ENCODE measurements at places on chromosomes 16 and 17.

- DNase-seq: no peak
Measured at GRCh38 chr16:89476379-89476778, 14.0 kb downstream of the ANKRD11 start.

- DNase-seq: no peak
Measured at GRCh38 chr17:14922411-14922810, 342.7 kb downstream of the PMP22 start.

DNA sequence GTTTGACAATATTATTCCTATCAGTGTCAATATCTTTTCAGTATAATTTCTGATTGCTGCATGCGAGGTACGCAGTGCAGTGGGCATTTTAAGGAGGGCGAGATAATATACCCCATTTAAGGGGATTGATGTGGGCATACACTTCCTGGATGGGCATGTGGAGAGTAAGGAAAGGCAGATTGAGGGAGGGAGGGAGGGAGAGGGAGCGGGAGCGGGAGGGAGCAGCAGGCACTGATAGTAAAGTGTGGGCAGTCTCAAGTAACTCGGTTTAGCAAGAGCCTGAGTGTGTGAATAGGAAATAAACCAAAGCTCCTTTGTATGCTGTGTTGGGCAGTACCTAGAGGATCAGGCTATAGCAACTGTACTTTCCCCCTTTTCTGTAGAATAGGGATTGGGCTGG lies 5.1 kb downstream of the BPTF start:
- DNase-seq: no peak

GRCh38 chr17:4788159-4788806 lies 481 bp upstream of the GLTPD2 start:
- DNase-seq: no peak

DNA sequence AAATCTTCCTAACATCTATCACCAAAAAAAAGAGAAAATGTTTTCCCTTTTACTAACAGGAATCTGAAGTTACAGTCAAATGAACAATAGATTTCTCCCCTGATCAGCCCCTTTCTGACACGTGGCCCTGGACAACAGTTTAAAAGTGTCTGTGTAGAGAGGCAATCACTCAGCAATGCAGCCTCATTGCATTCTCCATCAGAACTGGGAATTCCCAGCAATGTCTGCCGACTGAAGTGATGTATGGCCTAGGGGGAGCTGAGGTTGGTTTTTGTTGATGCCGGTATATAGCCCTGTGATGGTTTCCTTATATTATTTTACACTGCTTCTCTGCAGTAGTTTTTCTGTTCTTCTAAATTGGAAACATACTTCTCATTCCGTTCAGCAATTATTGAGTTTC lies 904.3 kb upstream of the CDH8 start:
- DNase-seq: no peak

- DNase-seq: no peak
Measured at GRCh38 chr17:72530454-72530853, 409.6 kb downstream of the SOX9 start.

GRCh38 chr16:48231727-48232492 lies 12.2 kb upstream of the LONP2 start:
- no peak for DNase-seq

DNA sequence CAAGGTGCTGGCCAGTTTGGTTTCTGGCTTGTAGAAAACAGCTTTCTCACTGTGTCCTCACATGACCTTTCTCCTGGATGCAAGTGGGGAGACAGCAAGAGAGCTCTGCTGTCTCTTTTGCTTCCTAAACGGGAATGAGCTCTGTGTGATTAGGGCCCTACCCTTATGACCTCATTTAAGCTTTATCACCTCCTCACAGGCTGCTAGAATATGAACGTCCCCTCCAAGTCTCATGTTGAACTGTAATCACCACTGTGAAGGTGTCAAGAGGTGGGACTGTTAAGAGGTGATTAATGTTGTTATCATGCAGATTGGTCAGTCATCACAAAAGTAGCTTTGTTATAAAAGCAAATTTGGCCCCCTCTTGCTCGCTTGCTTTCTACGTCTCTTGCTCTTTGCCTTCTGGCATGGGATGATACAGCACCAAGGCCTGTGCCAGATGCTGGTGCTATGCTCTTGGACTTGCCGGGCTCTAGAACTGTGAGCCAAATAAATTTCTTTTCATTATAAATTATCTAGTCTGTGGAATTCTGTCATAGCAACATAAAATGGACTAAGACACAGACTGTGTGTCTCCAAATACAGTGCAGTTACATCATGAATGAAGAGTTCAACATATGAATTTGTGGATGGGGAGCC lies 14.8 kb upstream of the POLR3E start:
- DNase-seq: no peak

- DNase-seq: no peak
Measured at GRCh38 chr16:90020260-90020837, 1.1 kb upstream of the DBNDD1 start.

- no peak for DNase-seq
Measured at GRCh38 chr17:75722076-75722475, 817 bp downstream of the ITGB4 start.

DNA sequence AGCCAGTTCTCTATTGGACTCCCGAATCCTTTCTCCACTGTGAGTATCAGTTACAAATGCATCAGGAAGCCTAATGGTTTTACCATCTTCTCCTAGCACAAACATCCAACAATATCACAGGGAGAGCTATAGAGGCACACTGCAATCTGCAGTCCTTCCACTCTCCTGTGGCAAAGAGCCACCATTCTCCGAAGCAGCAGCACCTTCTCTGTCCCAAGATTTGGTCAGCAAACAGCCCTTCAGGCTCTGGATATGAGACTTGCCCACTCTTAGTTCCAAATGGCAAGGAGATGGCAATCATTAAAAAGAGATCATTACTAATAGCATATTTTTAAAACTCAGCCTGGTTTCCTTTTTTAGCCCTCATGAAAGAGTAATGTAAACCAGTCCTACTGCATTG lies 223.4 kb downstream of the HS3ST3A1 start:
- no peak for DNase-seq

DNA sequence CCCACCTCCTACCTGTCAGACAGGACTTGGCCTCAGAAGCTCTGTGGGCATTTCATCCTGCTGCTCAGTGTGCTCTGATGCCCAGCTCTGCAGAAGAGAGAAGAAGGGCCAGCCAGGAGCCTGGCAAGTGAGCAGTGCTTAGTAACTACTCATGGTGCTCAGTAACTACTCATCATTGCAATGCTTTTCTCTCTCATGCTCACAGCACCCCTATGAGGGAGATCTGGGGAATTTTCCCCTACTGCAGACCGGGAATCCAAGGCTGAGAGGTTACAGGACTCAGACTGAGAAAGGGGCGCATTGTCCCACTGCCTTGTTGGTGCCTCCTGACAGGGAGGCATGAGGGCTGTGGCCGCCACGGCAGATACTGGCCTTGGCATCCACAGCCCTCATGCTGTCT lies 261.1 kb downstream of the C16orf95 start:
- no peak for DNase-seq

DNA sequence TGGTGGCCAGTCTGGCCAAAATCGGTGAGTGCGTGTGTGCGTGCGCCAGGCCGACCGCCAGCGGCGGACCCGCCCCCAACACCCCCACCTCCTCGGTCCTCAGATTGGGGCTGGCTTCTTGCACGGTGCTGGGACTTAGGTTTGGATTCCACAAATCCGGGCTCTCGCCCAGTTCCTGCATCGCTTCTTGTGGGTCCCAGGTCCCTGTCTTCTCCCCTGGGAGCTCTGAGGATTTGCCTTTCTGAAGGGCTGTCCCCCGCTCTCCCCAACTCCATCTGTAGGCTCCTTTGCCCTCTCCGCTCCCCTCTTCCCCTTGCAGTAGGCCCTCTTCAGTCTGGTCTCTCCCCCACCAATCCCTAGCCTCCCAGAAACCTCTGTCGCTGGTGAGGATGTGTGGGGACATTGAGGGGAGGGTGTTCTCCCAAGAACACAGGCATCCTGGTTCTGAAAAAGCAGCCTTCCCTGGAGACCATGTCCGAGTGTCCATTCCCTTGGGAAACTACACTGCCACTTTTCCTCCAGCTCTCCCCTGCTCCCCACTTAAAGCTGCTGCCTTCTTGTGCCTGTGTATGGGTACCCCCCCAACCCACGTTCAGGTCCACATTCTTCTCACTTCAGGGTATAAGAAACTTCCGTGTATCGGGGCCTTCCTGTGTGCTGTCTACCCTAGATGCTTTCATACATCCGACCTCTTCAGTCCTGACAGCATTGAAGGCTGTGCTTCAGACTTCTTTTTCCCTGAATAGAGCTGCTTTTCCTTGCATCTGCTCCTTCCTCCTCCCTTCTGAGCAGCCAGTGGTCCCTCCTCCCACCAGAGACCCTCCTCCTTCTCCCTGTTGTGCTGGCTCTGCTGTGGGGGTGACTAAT lies 632 bp downstream of the SLC9A5 start:
- DNase-seq: no peak

- no peak for DNase-seq
Measured at GRCh38 chr16:77759201-77759600, 29.2 kb upstream of the VAT1L start.

GRCh38 chr17:5210091-5210490 lies 18.4 kb upstream of the ZNF594 start:
- DNase-seq: no peak

- no peak for DNase-seq
Measured at GRCh38 chr17:68760141-68760475, 158.9 kb upstream of the FAM20A start.

- no peak for DNase-seq
Measured at GRCh38 chr16:84754956-84755672, 55.3 kb downstream of the USP10 start.

DNA sequence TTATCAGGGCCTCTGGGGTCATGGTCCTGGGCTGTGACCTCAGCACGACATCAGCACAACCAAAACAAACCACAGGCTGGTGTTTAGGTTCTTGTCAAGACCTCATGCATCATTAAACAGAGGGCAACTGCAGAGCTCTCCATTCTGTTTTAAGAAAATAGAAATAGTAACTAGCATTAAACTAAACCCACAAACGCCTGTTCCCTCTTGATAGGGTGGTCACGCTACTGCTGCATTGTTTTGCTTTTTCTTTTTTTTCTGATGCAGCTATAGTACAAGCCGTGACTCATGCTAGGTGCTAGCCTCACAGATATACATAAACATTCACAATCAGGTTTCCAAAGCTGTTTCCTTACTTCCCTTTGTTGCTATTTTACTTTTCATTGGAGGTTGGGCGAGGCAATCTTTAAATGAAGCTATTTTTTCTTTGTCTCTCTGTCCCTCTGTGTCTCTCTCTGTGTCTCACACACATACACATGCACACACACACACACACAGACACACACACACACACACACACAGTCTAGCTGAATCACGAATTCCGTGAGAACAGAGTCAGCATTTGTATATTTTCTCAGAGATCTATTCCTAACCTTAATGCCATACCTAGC lies 310.3 kb downstream of the CDH13 start:
- DNase-seq: no peak

- no peak for DNase-seq
Measured at GRCh38 chr16:89407282-89407924, 83.0 kb downstream of the ANKRD11 start.

DNA sequence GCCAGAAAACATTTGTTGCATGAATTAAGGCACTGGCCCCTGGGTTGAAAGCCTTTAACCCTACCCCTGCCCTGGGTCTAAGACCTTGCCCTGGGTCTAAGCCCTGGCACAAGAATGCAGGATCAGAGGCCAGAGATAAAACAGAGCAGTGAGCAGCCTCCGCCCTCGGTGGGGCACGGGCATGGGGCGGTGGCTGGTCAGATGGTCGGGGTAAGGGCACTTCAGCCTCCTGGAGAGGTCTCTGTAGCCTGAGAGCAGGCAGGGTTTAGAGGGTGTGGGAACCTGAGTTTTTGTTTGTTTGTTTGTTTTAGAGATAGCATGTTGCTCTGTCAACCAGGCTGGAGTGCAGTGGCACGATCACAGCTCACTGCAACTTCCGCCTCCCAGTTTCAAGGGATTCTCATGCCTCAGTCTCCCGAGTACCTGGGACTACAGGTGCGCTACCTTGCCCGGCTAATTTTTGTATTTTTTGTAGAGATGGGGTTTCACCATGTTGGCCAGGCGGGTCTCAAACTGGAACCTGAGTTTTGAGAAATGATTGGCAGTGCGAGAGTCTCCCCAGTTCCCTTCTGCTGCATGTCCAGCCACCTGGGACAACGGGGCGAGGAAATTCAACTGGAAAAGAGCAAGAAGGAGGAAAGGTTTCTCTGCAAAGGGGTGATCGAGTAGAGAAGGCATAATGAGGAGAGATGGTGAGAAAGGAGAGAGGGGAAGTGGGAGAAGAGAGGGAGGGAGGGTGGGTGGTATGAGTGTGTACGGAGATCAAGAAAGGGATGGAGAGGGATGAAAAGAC lies 27.7 kb downstream of the TNS4 start:
- no peak for DNase-seq

DNA sequence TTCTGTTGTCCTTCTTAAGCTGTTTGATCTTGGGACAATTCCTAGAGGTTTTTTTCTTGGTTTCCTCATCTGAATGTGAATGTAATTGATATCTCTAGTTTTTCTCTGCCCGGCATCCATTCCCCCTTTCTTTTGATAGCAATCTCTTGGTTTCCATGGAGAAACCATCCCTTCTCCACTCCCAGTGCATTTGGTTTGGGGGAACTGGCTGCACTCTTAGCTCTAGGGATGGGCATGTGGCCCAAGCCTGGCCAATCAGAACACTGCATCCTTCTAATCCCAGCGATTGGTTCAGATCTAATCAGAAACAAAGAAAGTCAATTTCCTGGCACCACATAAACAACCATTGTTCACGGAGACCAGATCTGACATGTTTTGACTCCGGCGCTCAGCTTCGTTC lies 45.1 kb downstream of the IRX3 start:
- DNase-seq: no peak

- DNase-seq: peak; percentile 27
Measured at GRCh38 chr16:83899272-83899897, 470 bp downstream of the MLYCD start.

DNA sequence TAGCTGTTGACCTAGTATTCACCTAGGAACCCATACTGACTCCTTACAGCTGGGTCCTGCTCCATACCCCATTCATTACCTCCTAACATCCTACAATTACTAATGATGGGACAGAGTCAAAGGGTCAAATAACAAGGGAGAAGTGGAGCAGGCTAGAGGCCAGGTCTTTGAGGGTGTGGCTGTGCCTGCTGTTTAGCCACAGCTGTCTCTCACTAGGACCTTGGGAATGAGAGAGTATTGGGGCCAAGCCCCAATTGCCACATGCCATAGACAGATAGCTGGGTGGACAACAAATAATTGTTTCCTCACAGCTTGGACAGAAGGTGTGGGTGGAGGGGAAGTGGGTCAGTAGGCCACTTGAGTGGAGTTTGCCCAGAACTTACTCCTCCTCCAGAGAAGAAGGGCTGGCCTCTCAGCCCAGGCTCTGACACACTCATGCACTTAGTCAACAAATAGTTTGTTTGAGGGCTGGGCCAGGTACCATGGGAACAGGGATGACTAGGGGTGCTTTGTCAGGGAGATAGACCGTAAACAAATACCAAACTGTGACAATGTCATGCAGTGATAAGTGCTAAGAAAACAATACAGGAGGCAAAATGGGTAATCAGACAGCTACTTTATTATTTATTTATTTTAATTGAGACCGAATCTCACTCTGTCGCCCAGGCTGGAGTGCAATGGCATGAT lies 10.2 kb upstream of the CENPT start:
- no peak for DNase-seq

- no peak for DNase-seq
Measured at GRCh38 chr16:11689031-11689840, 21.0 kb downstream of the SNN start.

- peak; percentile 69 for DNase-seq
Measured at GRCh38 chr17:58352596-58353388, 791 bp upstream of the SUPT4H1 start.

GRCh38 chr17:71284032-71284755 lies 836.6 kb upstream of the SOX9 start:
- no peak for DNase-seq
